ENCODE measurements at places on chromosomes 1 and 21.

- no peaks in the 10 kb centered on the region for H3K4me1 ChIP-seq
- no peaks in the 10 kb centered on the region for H3K27me3 ChIP-seq
- no peak for DNase-seq
- no peak overlapping the region for H3K4me3 ChIP-seq
- no peak overlapping the region for H3K27ac ChIP-seq
- no peaks in the 10 kb centered on the region for H3K36me3 ChIP-seq
Observed at GRCh38 chr1:212962509-212962908, 12.2 kb downstream of the VASH2 start.

DNA sequence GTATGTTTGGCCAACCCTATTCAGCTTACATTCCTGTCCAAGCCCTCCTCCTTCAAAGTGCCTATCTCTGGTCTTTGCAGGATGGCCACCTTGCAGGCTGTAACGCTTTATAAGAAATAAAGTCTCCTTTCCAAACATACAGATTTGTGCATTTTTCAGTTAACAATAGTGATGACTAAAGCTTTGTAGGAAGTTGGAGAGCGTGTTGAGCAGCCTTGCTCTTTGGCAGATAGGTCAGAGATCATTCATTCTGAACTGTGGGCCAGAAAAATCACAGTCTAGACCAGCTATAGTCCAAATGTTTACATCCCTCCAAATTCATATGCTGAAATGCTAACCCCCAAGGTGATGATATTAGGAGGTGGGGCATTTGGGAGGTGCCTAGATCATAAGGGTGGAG is 34.0 kb upstream of the FAM89A start:
- H3K4me1 ChIP-seq: no peaks in the 10 kb centered on the region
- no peak for DNase-seq
- H3K27me3 ChIP-seq: no peaks in the 10 kb centered on the region
- H3K27ac ChIP-seq: no peak overlapping the region
- H3K4me3 ChIP-seq: no peak overlapping the region

GRCh38 chr1:46558141-46558963 is 6.9 kb upstream of the KNCN start:
- no peak overlapping the region for H3K27ac ChIP-seq
- no peaks in the 10 kb centered on the region for H3K4me1 ChIP-seq
- H3K36me3 ChIP-seq: peaks cover 7% of the 10 kb centered on the region
- no peak for DNase-seq
- no peak overlapping the region for H3K4me3 ChIP-seq

- H3K4me3 ChIP-seq: no peak overlapping the region
- peak overlapping the region; percentile 49 for H3K27ac ChIP-seq
- H3K27me3 ChIP-seq: no peaks in the 10 kb centered on the region
- peak; percentile 48 for DNase-seq
- no peaks in the 10 kb centered on the region for H3K4me1 ChIP-seq
Observed at GRCh38 chr1:8373581-8374241, 55.8 kb downstream of the SLC45A1 start.

- no peak overlapping the region for H3K27ac ChIP-seq
- H3K4me3 ChIP-seq: no peak overlapping the region
- no peaks in the 10 kb centered on the region for H3K36me3 ChIP-seq
- DNase-seq: no peak
- H3K27me3 ChIP-seq: no peaks in the 10 kb centered on the region
Observed at GRCh38 chr1:82907313-82907712, 1091.6 kb downstream of the TTLL7 start.

DNA sequence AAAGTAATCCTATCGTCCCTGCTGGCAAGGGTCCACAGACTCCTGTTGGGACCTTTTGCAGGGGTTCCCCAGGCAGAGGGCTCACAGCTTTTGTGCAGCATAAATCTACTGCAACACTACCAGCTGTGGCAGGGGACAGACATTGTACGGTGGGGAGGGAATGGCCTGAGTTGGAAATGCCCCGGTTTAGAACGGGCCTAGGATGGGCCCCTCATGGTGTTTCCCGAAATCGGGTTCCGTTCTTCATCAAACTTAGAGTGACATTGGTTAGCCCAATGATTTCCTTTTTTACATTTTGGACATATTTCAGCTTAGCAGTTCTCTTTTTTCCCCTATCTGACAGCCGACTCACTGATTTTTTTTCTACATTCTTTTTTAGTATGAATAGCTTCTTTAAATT is 26.5 kb upstream of the SAMD11 start:
- no peaks in the 10 kb centered on the region for H3K36me3 ChIP-seq
- H3K27ac ChIP-seq: no peak overlapping the region
- no peaks in the 10 kb centered on the region for H3K27me3 ChIP-seq
- no peaks in the 10 kb centered on the region for H3K4me1 ChIP-seq
- DNase-seq: no peak
